ENCODE measurements at places on chromosomes 4 and X.

DNA sequence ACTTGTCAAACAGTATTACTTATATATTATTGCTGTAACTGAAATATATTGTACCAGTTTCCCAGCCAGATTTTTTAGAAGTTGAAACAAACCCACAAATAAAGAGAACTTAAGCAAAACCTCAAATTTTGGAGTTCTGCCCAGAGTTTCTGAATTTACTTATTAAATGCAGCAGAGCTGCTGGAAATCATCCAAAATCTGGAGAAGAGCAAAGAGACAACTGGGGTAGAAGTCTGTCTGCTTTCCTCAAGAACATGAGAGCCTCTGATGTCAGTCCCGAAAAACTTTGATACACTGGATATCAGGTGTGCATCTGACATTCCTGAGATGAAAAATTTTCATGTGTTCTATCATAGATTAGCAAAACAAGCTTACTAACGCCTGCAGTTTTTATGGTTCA is 325.9 kb downstream of the NR3C2 start:
- no peak for DNase-seq

DNA sequence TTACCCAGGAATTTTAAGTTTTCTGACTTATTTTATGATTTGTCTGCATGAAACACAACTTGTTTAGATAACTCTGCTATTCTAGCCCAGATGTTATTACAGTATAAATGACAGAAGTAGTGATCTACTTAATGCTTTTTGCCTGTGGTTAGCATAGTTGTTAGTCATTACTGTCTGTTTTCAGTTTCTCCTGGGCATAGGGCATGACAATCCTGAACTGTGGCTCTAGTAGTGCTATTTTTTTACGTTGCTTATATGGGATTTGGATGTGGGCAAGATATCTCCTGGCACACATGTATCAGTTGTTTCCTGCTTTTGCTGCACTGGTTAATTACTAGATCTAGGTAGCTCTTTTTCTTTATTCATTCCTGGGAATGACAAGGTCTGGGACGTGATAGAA is 1005.8 kb downstream of the PCDH18 start:
- DNase-seq: no peak

DNA sequence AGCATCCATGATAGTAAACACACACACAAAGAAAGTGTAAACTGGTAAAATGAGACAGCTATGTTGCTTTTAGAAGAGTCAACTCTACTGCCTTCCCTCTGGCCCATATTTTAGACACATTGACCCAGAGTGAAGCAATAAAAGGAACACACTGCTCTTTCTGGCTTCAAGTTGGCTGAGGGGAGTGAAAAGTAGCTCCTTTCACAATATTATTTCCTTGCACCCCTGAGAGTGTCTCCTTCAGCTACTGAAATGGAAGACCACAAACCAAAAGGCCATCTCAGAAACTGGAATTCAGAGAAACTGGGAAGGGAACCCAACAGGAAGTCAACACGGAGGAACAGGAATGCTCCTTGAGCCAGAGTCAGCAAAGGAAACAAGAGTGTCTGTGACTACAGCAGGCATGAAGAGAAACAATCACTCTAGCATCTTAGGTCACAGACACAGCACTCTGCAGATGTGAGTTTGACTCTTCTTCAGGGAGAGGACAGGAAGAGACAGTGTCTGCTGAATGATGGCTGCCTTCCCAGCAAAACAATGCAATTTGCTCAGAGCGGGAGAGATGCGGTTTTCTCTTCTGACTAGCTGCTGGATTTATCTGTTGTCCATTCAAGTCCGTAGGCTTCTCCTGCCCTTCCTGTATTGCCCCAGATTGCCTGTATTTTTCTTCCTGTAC is 106.7 kb downstream of the SPATA18 start:
- DNase-seq: no peak

DNA sequence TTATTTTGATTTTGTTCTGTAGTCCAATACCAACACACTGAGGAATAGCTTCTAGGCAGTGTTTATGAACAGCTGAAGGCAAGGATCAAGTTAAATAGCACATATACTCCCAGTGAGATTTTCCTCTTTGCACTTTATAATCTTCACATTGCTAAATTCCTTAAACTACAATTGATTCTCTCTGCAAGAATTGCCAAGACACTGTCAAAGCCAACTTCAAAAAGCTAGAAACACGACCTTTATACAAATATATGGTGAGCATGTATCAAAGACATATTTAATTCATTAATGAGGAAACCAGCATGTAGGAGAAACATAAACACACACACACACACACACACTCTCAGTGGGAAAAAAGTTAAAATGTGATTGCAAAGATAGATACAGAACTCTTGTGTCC is 86.4 kb upstream of the FAM9C start:
- no peak for DNase-seq

GRCh38 chr4:36051634-36052033 is 192.7 kb downstream of the ARAP2 start:
- no peak for DNase-seq
